ENCODE measurements at places on chromosomes 3 and 15.

DNA sequence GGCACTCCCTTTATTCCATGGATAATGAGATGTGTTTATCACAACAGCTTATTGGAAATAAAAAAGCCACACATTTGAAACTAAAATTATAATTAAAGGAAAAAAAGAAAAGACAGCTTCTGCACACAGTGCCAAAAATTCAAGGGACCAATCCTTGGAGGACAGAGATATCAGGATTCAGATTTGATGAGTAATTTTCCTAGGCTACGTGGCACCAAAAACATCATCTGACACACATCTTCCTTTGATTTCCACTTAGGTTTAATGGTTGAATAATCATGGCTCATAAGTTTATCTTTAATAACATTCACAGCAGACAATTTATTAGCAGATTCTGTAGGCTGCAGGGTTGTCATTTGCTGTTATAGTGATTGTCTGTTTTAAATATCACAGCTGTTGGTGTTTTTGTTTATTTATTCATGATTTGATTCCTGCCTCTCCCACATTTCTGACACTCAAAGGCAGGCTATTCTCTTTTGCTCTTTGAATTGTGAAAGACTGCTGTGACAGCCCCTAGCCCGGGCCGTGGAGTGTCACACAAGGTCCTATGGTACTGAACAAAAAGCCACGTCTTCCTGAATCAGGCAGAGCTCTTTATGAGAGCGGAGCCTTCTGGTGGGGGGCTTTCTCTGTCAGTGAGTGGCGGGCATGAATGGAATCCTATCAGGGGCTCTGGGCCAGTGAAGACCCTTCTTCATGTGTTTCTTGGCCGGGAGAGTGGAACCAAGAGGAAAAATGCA lies 708.5 kb downstream of the SQOR start:
- H3K4me3 ChIP-seq = no peak overlapping the region
- no peaks in the 10 kb centered on the region for H3K36me3 ChIP-seq
- H3K4me1 ChIP-seq = no peaks in the 10 kb centered on the region
- DNase-seq = no peak

- no peaks in the 10 kb centered on the region for H3K4me1 ChIP-seq
- peak; percentile 67 for DNase-seq
- no peaks in the 10 kb centered on the region for H3K27me3 ChIP-seq
Measured at GRCh38 chr3:57060089-57060821, at the start of gene SPATA12. SPATA12 (plus strand) TSS chr3:57060664; CDS start chr3:57073695, 13,031 bp downstream.

- H3K27ac ChIP-seq = peak overlapping the region; percentile 34
- H3K27me3 ChIP-seq = no peaks in the 10 kb centered on the region
- no peak for DNase-seq
- peaks cover 8% of the 10 kb centered on the region for H3K36me3 ChIP-seq
- peaks cover 10% of the 10 kb centered on the region for H3K4me1 ChIP-seq
Measured at GRCh38 chr3:146077181-146077580, 83.8 kb downstream of the PLOD2 start.

DNA sequence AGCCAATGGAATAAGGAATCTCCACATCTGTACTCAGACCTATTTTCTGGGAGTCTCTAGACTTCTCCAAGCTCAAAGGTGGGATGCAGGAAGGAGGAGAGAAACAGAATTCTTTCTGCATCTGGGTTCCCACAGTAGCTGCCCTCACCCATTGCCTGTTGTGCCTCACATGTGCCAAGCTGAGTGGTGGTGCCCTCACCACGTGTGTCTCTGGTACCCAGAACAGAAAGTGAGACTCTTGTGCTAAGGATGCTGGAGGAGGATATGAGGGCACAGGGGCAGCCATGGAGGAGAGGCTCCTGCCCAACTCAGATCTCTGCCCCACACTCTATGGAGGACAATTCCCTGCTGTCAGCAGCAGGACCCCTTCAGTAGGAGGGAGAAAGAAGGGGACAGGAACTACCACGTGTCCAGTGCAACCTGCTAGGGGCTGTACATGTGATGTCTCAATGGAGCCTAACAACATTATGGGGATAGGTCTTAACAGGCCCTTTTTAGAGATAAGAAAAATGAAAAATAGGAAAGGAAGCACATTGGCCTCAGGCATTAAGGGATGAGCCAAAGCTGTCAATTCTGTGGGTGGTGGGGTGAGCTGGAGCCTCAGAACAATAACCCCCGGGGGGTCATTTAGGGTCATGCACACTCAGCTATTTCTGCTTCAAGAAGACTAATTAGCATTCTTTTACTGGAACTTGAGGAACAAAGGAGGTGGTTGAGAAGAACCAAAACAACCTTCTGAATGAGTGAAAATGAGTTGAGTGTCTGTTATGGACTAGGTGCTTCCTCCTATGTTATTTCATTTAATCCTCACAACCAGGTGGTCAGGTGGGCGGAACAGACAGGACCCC lies 16.3 kb upstream of the NOX5 start:
- H3K36me3 ChIP-seq = no peaks in the 10 kb centered on the region
- no peaks in the 10 kb centered on the region for H3K4me1 ChIP-seq
- DNase-seq = no peak
- no peaks in the 10 kb centered on the region for H3K27me3 ChIP-seq

DNA sequence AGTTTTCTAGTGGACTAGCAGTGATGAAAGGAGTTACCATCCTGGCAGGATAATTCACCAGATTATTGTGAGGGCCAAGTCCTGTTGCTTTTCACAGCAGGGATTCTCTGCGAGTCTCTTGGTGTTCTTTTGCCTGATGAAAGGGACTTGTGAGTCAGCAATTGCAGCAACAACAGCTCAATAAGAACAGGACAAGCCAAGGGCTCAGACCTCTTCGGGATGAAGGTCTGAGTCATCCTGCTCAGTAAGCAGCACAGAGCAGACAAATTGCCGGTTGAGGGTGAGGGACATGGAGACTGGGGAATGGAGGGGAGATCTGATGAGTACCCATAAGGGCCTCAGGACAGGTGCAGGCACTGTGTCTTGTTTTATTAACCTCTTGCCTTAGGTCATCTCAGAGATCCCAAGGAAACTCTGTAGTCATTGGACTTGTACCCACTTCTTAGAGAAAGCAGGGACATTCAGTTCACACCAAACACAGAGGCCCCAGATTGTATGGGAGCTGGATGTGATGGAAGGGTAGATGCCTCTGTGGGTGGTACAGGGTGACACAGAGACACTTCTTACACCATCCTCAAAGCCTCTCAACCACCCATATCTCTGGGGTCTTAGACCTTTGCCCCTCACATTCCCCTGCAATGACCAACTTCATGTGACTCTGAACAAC lies 173.8 kb upstream of the TLE3 start:
- H3K27me3 ChIP-seq = no peaks in the 10 kb centered on the region
- H3K4me1 ChIP-seq = peaks cover 7% of the 10 kb centered on the region

DNA sequence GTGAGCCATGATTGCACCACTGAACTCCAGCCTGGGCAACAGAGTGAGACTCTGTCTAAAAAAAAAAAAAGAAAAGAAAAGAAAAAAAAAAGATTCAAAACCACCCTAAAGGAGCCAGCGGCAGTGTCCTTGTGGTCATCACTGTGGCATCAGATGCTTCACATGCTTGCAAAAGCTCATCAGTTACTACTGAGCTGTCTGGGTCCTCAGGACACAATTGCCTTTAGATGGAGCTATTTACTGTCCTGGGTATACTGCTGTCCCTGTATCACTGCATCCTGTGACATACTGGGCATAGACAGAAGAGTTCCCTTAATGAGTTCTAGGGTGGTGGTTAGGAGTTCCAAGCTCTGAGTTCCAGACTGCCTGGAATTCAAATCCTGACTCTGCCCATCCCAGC lies 85.8 kb downstream of the LINGO1 start:
- H3K36me3 ChIP-seq = no peaks in the 10 kb centered on the region
- no peak for DNase-seq
- no peaks in the 10 kb centered on the region for H3K27me3 ChIP-seq
- no peak overlapping the region for H3K27ac ChIP-seq

- peaks cover 5% of the 10 kb centered on the region for H3K4me1 ChIP-seq
- no peak for DNase-seq
- no peak overlapping the region for H3K27ac ChIP-seq
- H3K4me3 ChIP-seq = no peak overlapping the region
- H3K27me3 ChIP-seq = no peaks in the 10 kb centered on the region
Measured at GRCh38 chr3:168881804-168882203, 781.7 kb downstream of the MECOM start.

- no peaks in the 10 kb centered on the region for H3K4me1 ChIP-seq
- H3K36me3 ChIP-seq = no peaks in the 10 kb centered on the region
- H3K27ac ChIP-seq = no peak overlapping the region
- H3K4me3 ChIP-seq = no peak overlapping the region
- no peaks in the 10 kb centered on the region for H3K27me3 ChIP-seq
Measured at GRCh38 chr3:10647376-10647775, 142.0 kb upstream of the ATP2B2 start.

GRCh38 chr3:188320757-188321156 lies 166.8 kb downstream of the LPP start:
- DNase-seq = no peak
- H3K4me3 ChIP-seq = no peak overlapping the region
- peaks cover 51% of the 10 kb centered on the region for H3K4me1 ChIP-seq
- no peaks in the 10 kb centered on the region for H3K36me3 ChIP-seq

DNA sequence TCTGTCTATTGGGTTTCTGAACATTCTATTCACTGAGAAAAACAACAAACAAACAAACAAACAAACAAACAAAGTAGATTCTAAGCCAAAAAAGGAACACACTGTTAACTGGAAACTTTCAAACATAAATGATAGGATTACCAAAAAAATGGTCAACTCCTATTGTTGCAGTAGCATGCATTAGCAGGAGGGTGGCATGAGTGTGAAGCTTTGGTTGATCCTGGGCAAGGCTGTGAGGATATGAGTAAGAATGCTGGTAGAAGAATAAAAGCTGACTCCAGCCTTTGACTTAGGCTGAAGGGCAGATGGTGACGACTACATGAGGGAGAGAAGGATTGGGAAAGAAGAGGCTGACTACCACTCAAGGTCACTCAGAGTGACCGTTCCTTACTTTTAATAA lies 810.3 kb downstream of the VGLL3 start:
- no peaks in the 10 kb centered on the region for H3K27me3 ChIP-seq
- no peaks in the 10 kb centered on the region for H3K36me3 ChIP-seq
- no peak for DNase-seq
- H3K27ac ChIP-seq = no peak overlapping the region
- H3K4me3 ChIP-seq = no peak overlapping the region
- no peaks in the 10 kb centered on the region for H3K4me1 ChIP-seq

- no peak overlapping the region for H3K27ac ChIP-seq
- no peaks in the 10 kb centered on the region for H3K27me3 ChIP-seq
- H3K36me3 ChIP-seq = no peaks in the 10 kb centered on the region
- no peak overlapping the region for H3K4me3 ChIP-seq
- no peak for DNase-seq
Measured at GRCh38 chr3:137695351-137695750, 68.8 kb upstream of the SOX14 start.

Data from ascending aorta (tissue), 2 donors.